ENCODE measurements at places on chromosomes 12 and 14.
A peak's percentile ranks its signal among the peaks of the same experiment; 100 is the strongest.

DNA sequence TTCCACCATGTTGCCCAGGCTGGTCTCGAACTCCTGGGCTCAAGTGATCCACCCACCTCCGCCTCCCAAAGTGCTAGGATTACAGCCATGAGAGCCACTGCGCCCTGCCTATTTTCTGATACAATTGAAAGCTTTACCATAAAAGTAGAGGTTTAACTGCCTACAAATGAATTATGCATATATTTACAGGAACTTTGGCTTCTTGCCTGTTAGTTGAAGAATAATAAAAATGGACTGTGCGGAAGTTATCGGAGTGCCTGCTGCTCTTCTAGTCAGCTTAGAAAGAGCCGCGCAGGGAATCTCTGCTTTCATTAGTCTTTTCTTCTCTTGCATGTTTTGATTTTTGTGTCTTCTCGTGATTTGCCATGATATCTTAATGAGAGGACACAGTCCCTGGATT is 34.5 kb downstream of the PPP2R5C start:
- DNase-seq: no peak
- H3K4me3 ChIP-seq: no peak overlapping the region
- H3K4me1 ChIP-seq: no peaks in the 10 kb centered on the region
- H3K27ac ChIP-seq: no peak overlapping the region

DNA sequence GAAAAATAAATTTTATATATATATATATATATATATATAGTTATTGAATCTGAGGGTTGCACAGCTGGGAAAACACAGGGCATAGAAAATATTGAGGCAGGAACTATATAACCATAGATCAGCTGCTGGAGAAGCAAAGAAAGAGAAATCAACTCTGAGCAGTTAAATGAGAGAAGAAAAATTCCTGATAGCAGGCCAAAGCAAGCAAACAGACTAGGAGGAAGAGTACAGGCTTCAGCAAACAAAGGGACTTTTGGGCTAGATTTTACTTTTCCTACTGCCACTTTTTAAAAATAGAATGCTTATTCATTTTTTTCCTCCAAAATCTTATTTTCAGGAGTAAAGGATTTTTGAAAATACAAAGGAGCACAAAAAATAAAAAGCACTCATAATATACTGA is 216.0 kb upstream of the PRKD1 start:
- no peaks in the 10 kb centered on the region for H3K36me3 ChIP-seq
- H3K4me1 ChIP-seq: no peaks in the 10 kb centered on the region
- H3K4me3 ChIP-seq: no peak overlapping the region
- H3K27ac ChIP-seq: peak overlapping the region; percentile 11

DNA sequence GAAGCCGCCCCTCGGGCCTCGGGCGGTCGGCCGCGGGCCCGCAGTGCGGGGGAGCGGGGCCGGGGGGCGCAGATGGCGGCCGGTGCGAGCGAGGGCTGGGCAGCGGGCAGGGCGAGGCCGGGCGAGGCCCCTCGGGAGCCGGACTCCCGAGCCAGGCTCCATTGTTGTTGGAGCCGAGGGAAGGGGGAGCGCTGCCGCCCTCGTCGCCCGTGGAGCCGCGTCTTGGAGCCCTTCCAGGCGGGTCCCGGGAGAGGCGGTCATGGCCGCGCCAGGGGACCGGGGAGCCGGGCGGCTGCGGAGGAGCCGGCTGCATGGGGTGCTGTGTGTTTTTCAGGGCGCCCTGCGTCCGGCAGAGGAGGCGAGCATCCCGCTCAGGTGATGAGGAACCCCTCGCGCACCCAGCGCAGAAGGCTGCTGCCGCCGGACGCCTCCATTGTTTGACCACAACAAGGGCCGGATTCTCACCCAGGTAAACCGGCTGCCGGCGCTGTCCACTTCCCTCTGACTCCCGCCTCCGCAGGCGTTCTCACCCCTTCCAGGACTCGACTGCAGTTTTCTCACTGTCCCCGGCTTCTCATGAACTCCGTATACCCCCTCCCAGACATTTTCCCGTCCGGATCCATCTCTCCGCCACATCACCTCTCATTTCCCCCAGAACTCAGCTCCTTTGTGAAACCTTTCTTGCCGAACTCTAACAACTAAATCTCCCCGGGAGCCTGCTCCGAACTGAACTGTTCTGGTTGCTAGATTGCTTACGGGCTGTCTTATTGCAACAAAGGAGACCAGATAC is 732 bp downstream of the ZNF664 start:
- H3K27ac ChIP-seq: peak overlapping the region; percentile 66
- peaks cover 4% of the 10 kb centered on the region for H3K4me1 ChIP-seq
- no peak for DNase-seq
- H3K4me3 ChIP-seq: peak overlapping the region; percentile 91
- H3K36me3 ChIP-seq: no peaks in the 10 kb centered on the region

GRCh38 chr12:115857160-115857920 is 420.2 kb downstream of the MED13L start:
- no peaks in the 10 kb centered on the region for H3K27me3 ChIP-seq
- no peak overlapping the region for H3K4me3 ChIP-seq
- no peaks in the 10 kb centered on the region for H3K36me3 ChIP-seq
- no peak overlapping the region for H3K27ac ChIP-seq
- DNase-seq: no peak

GRCh38 chr14:102275866-102276265 is 29.1 kb downstream of the MOK start:
- no peak overlapping the region for H3K4me3 ChIP-seq
- H3K4me1 ChIP-seq: no peaks in the 10 kb centered on the region
- no peak for DNase-seq
- no peaks in the 10 kb centered on the region for H3K27me3 ChIP-seq
- no peaks in the 10 kb centered on the region for H3K36me3 ChIP-seq
- no peak overlapping the region for H3K27ac ChIP-seq

- H3K36me3 ChIP-seq: peaks cover 36% of the 10 kb centered on the region
- peak; percentile 63 for DNase-seq
- peaks cover 52% of the 10 kb centered on the region for H3K4me1 ChIP-seq
- H3K27ac ChIP-seq: peak overlapping the region; percentile 85
- H3K27me3 ChIP-seq: no peaks in the 10 kb centered on the region
Measured at GRCh38 chr14:74552623-74553022, 59.1 kb downstream of the ISCA2 start.

- H3K27me3 ChIP-seq: no peaks in the 10 kb centered on the region
- no peaks in the 10 kb centered on the region for H3K4me1 ChIP-seq
- no peak overlapping the region for H3K4me3 ChIP-seq
- no peak overlapping the region for H3K27ac ChIP-seq
Measured at GRCh38 chr12:48379794-48380193, 29.1 kb upstream of the ZNF641 start.

DNA sequence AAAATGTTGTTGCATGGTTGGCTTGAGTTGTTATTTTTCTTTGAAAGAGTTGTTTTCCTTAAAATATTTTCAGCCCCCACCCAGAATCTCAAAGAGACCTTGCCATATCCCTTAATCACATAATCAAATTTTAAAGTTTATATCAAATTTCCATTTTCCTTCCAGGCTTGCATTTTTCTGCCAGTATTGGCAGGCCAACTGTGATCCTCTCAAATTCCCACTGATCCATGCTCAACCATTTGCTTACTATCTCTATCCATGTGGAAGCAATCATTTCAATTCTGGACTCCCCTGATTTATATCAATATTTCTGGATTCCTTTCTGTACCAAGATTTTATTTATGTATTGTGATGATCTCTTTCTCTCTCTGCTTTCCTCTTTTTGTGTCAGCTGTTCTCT is 64.2 kb upstream of the PYGL start:
- no peak for DNase-seq
- H3K4me1 ChIP-seq: no peaks in the 10 kb centered on the region
- H3K36me3 ChIP-seq: no peaks in the 10 kb centered on the region
- no peak overlapping the region for H3K27ac ChIP-seq
- no peaks in the 10 kb centered on the region for H3K27me3 ChIP-seq

DNA sequence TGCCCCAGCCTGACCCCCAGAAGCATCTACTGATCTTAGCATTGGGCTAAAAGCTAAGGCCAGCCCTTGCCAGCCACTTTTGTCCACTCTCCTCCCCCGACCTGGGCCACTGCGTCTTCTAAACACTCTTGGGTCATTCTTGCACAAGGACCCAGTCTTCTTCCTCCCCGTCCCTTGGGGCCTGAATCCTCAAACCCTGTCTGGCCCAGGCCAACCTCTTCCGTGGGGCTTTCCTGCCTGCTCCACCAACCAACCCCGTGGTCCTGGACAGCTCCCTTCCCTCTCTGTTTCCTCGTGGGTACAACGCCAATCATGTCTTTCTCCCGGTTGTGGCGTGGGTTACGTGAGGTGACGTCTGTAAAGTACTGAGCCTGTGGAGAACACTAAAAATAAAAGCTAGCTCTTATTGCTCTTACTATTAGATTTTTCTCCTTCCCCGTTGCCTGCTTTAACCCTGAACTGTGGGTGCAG is 21.5 kb downstream of the FAM222A start:
- DNase-seq: peak; percentile 16
- H3K36me3 ChIP-seq: no peaks in the 10 kb centered on the region
- no peak overlapping the region for H3K4me3 ChIP-seq
- H3K27ac ChIP-seq: no peak overlapping the region
- H3K27me3 ChIP-seq: no peaks in the 10 kb centered on the region

- H3K4me1 ChIP-seq: no peaks in the 10 kb centered on the region
- peaks cover 22% of the 10 kb centered on the region for H3K36me3 ChIP-seq
- H3K4me3 ChIP-seq: no peak overlapping the region
- no peak for DNase-seq
Measured at GRCh38 chr12:2523317-2523716, 271.5 kb upstream of the FKBP4 start.

- DNase-seq: peak; percentile 28
- no peak overlapping the region for H3K4me3 ChIP-seq
- H3K27ac ChIP-seq: no peak overlapping the region
- no peaks in the 10 kb centered on the region for H3K27me3 ChIP-seq
Measured at GRCh38 chr14:101469382-101470247, 91.7 kb upstream of the DIO3 start.

DNA sequence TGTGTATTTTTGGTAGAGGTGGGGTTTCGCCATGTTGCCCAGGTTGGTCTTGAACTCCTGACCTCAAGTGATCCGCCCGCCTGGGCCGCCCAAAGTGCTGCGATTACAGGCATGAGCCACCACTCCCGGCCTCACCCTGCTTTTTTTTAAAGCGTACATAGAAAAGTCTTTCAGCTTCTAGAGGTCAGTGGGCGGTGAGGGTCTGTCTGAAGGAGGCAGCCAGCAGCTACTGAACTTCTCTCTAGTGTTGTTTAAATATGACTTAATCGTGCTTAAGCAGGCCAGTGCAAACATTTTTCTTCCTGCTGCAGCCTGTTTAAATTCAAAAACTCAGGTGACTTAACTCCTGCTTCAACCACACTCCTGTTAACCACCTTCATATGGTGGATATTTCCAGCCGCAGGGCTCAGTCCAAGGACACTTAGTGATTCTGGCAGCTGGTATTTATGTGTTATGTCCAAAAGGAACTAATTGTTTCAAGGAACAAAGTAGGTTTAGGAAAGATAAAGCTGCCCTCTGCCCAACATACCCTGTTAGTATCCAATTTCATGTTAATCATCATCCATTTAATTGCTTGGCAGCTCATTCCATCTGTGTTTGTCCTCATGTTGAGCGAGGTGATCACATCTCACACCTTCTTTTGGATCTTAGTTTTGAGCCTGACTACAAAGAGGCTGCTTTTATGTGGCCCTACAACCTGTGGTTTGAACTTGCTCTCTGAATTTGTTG is 2.0 kb downstream of the PRKAB1 start:
- no peak overlapping the region for H3K4me3 ChIP-seq
- H3K4me1 ChIP-seq: no peaks in the 10 kb centered on the region
- no peaks in the 10 kb centered on the region for H3K27me3 ChIP-seq
- peak overlapping the region; percentile 14 for H3K27ac ChIP-seq
- H3K36me3 ChIP-seq: peaks cover 39% of the 10 kb centered on the region
- no peak for DNase-seq

DNA sequence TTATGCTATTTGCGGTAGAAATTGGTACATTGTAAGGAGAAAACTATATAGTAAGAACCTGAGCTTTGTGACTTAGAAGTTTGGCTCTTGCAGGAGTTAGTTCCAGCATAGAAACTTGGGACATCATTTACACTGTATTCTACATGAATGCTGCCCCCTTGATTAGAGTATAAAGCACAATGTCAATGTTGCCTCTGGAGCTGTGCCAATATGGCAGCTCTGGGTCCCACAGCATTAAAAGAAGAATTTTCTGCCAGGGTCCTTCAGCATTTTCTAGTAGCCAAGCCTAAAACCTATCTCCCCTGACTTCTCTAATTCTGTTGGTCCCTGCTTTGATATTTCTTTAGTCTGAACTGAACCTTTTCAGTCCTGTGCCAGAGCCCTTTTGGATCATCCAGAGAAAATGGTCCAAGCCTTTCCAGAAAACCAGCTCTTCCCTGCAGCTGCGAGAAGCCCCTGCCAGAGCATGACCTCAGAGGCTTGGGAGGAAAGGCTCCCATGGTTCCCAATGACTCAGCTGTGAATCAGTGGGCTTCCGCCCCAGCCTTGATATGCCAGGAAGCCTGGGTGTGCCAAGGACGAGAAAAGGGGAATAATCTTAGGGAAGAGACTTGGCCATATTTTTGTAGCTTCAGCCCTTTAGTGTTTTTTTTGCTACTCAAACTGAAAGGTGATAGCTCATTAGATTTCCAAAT is 43.2 kb downstream of the PLEKHG7 start:
- DNase-seq: peak; percentile 49
- peak overlapping the region; percentile 70 for H3K27ac ChIP-seq
- no peaks in the 10 kb centered on the region for H3K4me1 ChIP-seq
- H3K27me3 ChIP-seq: no peaks in the 10 kb centered on the region

- no peaks in the 10 kb centered on the region for H3K27me3 ChIP-seq
- no peaks in the 10 kb centered on the region for H3K36me3 ChIP-seq
- DNase-seq: no peak
Measured at GRCh38 chr14:84432676-84433075, 1097.3 kb upstream of the FLRT2 start.

GRCh38 chr14:93888995-93889394 is 38.1 kb upstream of the FAM181A start:
- no peak overlapping the region for H3K27ac ChIP-seq
- no peak overlapping the region for H3K4me3 ChIP-seq
- no peaks in the 10 kb centered on the region for H3K36me3 ChIP-seq
- no peaks in the 10 kb centered on the region for H3K4me1 ChIP-seq
- no peak for DNase-seq

DNA sequence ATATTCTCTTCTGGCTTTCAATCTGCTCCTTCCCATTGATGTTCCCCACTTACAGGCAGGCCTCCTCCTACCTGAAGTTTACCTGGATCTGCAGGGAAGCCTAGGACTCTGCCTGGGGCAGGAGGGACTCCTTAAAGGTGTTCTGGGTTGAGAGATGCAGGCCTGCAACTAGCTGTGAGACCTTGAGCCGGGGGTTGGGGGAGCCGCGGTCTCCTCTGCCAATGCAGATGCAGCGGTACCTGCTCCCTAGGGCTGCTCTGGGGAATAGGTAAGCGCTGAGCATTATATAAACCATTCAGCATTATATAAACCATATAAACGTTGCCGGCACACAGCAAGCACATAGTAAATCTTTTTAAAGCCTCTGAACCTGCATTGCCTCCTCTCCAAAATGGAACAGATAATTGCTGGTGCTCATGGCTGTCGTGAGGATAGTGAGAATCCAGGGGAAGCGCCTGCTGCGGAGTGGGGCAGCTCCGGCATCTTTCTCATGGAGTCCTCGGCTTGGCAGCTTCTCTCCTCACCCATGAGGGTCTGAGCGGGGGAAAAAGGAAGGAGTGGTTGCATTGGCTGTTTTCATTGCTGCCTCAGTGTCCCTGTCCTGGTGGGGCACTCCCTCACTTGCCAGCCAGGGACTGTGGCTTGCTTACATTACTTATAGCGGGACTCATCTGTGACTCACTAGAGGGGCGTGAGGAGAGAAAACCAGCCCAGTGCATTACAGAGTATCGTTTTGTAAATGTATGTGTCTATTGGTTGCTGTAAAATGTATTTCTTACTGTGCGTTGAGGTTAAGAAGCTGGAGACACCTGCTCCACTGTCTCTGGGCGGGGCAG is 12.5 kb upstream of the KRT80 start:
- H3K27ac ChIP-seq: no peak overlapping the region
- peaks cover 15% of the 10 kb centered on the region for H3K4me1 ChIP-seq
- H3K27me3 ChIP-seq: no peaks in the 10 kb centered on the region
- no peak for DNase-seq
